ENCODE measurements at places on chromosomes 7 and 10.

DNA sequence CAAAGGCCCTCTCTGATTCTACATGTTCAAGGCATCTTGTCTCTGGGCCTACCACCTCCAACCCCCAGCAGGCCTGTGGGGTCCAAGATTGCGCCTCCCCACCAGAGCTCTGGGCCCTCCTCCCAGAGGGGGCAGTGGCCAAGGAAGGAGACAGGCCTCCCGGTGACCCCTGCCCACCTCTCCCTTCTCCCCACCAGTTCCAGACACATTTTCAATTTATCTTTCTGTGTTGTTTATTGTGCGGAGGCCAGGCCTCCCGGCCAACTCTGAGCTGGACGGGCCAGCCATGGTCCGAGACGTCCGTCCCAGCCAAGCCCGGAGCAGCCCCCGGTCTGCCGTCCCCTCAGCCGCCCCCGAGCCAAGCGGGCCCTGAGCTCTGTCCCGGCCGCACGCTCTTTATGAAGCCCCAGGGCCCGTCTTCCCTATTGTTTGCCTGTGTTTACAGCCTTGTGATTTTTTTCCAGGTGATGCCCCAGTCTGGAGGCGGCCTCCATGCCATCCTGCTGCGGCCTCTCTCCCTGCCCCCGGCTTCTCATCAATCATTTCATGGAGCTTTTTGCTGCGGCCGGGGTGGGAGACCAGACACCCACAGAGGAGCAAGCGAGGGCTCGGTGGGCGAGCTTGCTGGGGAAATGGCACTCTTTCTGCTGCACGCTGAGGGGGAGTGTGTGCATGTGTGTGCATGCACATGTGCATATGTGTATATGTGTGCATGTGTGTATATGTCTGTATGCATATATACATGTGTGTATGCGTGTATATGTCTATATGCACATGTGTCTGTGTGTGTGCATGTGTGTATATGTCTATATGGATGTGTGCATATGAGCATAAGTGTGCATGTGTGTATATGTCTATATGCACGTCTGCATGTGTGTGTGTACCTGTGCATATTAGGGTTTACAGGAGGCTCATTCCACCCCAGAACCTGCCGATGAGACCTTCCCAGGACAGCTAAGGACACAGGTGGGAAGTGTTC is 52.7 kb upstream of the ELN start:
- DNase-seq = no peak

GRCh38 chr7:117047496-117047895 is 94.2 kb downstream of the ST7 start:
- DNase-seq = no peak

DNA sequence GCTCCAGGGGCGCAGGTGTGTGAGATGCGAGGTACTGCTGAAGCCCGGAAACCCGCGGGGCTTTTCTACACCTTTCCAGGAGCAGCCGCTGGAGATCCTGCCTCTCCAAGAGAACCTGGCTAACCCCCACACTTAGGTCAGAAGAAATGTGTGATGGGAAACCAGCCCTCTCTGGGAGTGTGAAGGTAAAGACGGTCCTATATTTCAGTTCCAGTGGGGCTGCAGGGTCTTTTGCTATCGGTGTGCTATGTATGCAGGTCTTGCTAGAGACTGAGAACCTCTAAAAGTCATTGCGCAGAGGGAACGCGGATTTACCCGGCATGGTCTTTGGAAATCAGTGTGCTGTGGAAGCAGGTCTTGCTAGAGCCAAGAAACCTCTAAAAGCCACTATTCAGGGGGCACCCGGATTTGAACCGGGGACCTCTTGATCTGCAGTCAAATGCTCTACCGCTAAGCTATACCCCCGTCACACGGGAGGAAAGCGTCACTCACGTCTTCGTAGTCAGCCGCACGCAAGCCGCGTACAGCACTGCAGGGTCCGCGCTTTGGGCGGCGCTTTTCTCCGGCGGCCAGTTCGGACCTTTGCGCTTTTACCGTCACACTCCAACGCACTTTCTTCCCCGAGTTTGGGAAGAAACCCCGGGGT is 46.0 kb downstream of the ZNF777 start:
- DNase-seq = peak; percentile 71

- no peak for DNase-seq
Measured at GRCh38 chr7:106099539-106099938, 12.6 kb downstream of the SYPL1 start.

DNA sequence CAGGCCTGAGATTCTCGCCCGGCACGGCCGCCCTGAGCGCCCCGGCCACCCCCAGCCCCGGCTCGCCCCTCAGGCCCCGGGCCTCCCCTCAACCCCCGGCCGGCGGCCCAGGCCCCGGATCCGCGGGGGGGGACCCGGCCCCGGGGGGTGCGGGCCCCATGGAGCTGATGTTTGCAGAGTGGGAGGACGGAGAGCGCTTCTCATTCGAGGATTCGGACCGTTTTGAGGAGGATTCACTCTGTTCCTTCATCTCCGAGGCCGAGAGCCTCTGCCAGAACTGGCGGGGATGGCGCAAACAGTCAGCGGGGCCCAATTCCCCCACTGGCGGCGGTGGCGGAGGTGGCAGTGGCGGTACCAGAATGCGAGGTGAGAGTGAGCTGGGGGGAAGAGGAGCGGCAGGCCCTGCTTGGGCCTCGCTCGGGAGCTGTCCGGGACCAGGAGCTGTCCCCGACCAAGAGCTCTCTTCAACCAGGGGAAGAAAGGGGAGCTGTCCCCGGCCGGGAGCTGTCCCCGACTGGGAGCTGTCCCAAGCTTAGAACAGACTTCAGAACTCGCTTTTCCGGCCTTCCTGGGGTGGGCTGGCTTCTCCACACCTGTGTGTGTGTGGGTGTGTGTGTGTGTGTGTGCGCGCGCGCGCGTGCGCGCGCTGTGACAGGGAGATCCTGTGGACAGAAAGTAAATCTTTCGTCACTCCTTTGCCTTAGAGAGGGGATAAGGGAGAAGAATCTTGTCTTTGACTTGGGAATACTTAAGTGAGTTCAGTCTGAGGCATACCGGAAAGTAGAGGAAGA is 510 bp downstream of the ZSWIM8 start:
- peak; percentile 60 for DNase-seq

DNA sequence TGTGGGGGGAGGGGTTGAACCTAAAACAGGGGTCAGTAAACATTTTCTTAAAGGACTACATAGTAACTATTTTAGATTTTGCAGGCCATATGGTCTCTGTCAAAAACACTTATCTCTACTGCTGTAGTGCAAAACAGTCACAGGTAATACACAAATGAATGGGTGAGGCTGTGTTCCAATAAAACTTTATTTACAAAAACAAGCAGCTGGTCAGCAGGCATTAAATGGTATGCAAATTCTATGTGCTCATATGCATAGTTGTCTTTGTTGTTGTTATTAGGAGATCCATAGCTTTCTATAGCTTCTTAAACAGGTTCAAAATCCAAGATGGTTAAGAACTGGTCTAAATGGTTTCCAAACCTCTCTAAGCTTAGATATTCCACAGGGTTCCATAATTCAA is 302.6 kb downstream of the RNLS start:
- no peak for DNase-seq

GRCh38 chr7:73822319-73823173 is 8.2 kb upstream of the CLDN4 start:
- no peak for DNase-seq

- DNase-seq = no peak
Measured at GRCh38 chr7:117250245-117250644, 72.6 kb downstream of the WNT2 start.

DNA sequence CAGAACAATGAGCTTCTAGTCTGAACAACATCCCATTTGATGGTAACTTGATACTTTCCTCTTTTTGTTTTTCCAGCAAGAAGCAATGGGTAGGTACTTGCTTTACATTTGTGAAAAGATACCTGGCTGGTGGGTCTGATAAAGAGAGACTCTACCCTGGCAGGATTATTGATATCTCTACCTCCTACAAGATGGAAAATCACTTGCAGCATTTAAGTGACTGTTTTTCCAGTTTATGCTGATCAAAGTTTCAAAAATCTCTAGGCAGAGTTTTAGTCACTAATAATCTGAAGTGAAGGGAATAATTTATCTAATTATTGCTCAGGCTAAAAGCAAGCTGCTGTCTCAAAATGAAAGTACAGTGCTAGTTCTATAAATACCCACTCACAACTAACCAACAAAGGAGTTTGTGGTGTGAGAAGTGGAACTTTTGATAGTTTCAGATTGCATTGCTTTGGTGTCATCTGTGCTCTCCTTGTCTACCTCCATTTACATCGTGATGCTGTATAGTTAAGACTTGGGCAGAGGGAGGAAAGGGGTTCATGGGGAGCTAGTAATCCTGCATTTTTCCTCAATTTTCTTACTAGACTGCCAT is 86.0 kb upstream of the ANKRD1 start:
- DNase-seq = peak; percentile 83
